Activated gamma-delta T cell treated with Interleukin-2 at 50 U/mL for 16 hours (primary cell): ENCODE measurements at places on chromosomes 5 and 9.

- DNase-seq, result no peak
These were observed 35.7 kb downstream of the AK8 start for GRCh38 chr9:132842124-132843044.

GRCh38 chr5:122694884-122695283, 80.0 kb upstream of the SNX2 start:
- no peak for DNase-seq

DNA sequence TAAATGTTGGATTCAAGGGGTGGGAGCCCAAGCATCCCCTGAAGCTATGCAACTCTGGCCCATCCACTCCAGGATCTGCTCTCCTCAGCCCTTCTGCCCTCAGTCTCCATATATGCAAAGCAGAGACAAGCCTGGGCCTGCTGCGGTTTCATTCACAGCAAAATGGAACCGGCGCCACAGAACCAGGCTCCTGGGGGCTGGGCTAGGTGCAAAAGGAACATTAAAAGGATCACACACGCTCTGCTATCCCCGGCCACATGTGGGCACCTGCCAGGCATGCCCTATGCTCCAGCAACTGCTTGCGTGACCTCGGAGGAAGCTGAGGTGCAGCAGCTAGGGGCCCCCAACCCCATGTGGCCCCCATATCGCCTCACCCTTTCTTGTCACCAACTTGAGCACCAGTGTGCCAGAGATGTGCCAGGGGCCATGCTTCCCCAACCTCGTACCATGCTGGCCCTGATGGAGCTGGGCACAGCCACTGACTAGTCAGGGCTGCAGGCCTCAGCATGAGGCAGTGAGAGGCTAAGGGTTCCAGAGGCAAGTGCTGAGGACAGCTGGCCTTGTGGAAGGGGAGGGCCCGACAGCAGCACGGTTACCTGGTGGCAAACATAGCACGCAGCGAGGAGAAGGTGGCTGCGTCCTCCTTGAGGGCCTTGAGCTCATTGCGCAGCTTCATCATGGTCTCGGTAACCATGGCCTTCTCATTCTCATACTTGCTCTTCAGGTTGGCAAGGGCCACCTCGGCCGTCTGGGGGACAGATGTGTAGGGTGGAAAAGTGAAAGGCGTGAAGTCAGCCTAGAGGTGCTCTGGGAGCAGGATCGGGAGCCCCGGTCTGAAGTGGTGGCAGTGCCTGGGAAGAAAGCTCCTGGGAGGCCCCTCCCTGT, 47.2 kb downstream of the BICD2 start:
- DNase-seq, result no peak

DNA sequence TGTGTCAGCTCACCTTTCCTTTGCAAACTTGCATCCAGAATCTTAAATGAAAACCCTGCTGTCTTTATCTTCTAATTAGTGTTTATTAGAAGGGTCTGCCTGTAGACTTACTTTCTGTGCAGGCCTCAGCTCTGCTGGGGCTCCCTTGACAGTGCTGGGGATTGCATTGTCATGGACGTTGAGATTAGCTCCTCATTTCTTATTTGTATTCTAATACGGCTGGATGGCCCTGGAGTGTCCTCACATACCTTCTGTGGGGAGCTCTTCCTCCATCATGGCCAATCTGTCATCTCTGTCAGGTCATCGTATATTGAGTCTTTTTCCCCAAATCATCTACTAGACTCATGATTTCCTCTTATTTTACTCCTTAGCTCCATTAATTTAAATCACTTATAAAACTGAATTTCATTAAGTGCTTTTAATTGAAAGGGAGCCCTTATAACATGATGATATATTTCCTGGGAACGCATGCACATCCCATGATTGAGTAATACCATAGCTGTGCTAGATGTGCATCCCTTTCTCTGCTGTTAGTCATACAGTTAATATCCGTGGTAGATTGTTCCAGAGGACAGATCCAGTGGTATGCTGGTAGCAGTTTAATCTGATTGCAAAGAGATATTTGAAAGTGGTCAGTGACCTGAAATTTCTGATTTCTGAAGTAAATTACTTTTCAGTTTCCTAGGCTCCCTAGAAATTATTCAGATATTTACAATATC, 61.6 kb downstream of the ICE1 start:
- DNase-seq, result no peak

GRCh38 chr5:102747386-102748166, 7.5 kb upstream of the PAM start:
- DNase-seq, result no peak

- DNase-seq, result no peak
These were observed 34.6 kb downstream of the CPLANE1 start for GRCh38 chr5:37214550-37214949.

- DNase-seq, result no peak
These were observed 8.1 kb downstream of the ARL15 start for GRCh38 chr5:54302267-54302687.

DNA sequence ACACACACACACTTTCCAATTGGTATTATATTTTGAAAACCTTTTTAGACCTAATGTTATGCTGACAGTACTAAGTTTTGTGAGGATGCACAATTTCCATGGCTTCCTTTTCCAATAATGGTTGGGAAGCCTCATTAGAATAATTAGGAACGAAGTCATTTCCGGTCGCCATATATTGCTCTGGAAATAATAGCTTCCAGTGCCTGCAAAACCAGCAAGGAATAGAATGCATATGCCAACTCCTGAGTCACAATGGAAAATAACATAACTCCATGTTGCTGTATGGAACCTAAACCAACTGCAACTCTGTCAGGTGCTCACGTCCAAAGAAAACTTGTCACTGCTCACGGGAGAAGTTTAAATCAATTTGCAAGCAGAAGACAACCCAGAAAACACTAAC, 222.0 kb downstream of the EBF1 start:
- no peak for DNase-seq

- no peak for DNase-seq
These were observed 82.4 kb downstream of the COL27A1 start for GRCh38 chr9:114237781-114238180.

GRCh38 chr5:143558048-143558447, 154.6 kb upstream of the NR3C1 start:
- DNase-seq, result no peak
